ENCODE measurements at places on chromosomes 1 and 21.

DNA sequence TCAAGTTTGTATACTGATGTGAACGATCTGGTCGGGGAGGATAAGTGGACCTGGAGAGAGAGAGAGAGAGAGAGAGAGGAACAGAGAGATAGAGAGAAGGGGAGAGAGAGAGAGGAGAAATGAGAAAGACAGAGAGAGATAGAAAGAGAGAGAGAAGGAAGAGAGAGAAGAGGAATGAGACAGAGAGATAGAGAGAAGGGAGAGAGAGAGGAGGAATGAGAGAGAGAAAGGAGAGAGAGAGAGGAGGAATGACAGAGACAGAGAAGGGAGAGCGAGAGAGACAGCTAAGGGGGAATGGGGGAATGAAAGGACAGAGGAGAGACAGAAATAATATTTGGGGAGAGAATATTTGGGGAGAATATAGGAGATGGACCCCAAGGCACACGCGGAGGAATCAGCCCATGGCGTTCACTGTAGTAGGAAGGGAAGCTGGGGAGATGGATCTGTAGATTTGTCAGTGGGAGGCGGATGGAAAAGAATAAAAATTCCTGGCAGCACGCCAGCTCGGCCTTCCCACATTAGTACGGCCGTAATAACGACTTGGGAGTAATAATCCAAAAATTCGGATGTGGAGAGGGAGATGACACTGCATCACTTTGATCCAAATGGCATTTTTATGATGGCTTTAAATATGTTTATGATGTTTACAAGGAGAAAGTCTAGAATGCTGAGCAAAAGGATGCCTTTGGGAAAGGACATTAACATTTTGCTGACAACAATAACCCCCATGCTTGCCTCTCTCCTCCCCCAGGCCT is 159.8 kb upstream of the KCNJ6 start:
- DNase-seq, result no peak

DNA sequence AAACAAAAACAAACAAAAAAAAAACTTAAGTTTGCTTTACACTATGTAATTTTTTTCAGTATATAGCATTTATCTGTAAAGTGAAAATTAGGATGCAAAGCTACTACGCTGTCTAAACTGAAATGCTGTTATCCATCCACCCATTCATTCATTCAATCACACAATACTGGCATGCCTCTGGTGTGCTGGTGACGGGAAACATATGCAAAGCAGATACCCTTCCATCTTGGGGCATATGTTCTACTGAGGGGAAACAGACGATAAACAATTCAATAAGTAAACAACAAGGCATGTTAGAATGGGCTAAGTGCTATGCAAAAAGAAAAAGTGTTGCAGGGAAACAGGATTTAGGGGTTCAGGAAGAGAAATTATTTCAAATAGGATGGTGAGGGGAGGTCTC is 3.2 kb downstream of the CLSTN1 start:
- no peak for DNase-seq

DNA sequence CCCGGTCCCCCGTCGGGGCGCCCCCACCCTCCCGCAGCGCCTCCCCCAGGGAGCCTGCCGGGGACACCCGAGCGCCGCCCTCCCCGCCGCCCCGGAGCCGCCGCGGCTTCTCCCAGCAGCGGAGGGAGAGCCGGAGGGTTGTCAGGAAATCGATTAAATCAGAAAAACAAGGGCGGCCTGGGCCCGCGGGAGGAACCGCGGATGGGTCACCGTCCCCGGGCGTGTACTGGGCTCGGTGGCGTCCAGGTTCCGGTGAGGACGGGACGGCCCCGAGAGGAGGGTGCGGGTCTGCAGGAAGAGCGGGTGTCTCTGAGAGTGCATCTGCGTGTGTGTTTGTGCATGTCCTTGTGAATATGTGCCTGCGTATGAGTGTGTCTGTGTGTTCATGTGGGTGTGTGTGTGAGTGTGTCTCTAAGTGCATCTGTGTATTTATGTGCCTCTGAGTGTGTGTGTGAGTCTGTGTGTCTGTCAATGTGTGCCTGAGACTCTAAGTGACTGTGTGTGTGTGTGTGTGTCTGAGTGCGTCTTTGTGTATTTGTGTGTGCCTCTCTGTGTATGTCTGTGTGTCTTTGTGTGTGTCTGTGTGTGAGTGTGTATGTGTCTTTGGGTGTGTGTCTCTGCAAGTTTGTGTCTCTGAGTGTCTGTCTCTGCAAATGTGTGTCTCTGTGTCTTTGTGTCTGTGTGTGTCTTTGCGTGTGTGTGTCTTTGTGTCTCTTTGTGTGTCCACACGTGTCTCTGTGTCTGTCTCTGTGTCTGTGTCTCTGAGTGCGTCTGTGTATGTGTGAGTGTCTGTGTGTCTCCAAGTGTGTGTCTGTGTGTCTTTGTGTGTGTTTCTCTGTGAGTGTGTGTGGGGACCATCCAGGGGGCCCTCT is 1.1 kb downstream of the SPSB1 start:
- no peak for DNase-seq

- no peak for DNase-seq
These were observed 731 bp downstream of the TRIM11 start for GRCh38 chr1:228405979-228406228.

DNA sequence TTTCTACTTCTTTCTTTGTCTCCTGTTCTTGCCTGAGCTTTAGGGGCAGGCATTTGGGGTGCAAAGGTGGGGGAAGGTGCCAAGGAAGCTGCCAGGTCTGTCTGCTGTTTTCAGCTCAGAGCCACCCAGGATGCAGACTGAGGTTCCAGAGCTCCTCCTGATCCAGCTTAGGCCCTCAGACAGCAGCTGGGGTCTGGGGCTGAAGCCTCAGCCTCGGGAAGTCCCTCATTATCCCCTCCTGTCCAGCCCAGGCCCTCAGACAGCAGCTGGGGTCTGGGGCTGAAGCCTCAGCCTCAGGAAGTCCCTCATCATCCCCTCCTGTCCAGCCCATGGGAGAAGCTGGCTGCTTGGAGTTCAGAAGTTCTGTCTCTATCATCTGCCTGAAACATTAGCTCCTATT is 257.7 kb upstream of the CSF3R start:
- DNase-seq, result no peak

DNA sequence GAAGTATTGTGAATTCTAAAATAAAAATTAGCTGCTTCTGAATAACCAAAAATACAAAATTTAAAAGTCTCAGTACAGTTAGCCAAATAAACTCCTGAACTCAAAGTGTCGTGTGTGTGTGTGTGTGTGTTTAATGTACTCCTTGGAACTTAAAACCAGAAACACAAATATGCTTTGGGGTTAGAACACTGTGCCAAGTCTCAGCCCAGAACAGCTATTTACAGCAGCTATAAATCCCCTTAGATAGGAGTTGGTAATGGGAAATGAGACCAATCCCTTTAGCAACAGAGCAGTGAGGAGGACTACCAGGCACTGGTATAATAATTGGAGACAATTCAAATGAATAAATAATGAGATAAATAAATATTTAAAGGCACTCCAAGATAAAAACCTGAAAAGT is 83.1 kb downstream of the PATJ start:
- no peak for DNase-seq

GRCh38 chr1:79353224-79353623 is 346.7 kb upstream of the ADGRL4 start:
- DNase-seq, result peak; percentile 15

- DNase-seq, result no peak
These were observed 30.7 kb downstream of the CENPF start for GRCh38 chr1:214633686-214634085.

GRCh38 chr1:93749894-93750301 is 68.3 kb upstream of the BCAR3 start:
- DNase-seq, result no peak

DNA sequence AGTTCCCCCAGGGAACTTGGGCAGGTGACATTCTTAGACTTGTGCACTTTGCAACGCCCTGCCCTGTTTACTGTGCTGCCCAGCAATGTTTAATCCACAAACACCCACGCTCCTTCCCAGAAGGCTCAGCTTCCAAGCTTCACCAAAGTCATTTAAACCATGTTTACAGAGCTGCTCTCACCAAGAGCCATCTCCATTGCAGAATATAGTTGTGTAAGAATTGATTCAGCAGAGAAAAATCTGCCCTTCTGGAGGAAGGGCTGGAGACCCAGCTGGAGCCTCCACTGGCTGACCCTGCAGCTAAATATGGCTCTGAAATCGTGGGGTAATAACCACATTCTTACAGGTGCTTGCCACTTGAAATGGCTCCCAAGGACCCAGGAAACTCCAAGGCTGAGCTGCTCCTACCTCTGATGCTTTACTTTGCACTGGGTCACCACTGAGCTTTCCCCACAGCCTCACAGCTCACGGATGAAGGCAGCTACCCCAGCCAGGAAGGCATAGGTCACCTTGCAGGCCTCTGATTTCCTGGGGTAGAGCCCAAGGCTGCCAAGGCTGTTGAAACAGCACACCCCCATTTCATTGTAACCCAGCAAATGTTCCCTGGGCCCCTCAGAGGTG is 8.7 kb downstream of the CAPN2 start:
- DNase-seq, result no peak

GRCh38 chr1:27959792-27960603 is at the start of gene XKR8:
Gene XKR8 (plus strand): TSS chr1:27959973. CDS start chr1:27960070, 97 bp downstream.
- DNase-seq, result peak; percentile 87

- no peak for DNase-seq
These were observed 39.9 kb downstream of the SPATA46 start for GRCh38 chr1:162336621-162337285.

DNA sequence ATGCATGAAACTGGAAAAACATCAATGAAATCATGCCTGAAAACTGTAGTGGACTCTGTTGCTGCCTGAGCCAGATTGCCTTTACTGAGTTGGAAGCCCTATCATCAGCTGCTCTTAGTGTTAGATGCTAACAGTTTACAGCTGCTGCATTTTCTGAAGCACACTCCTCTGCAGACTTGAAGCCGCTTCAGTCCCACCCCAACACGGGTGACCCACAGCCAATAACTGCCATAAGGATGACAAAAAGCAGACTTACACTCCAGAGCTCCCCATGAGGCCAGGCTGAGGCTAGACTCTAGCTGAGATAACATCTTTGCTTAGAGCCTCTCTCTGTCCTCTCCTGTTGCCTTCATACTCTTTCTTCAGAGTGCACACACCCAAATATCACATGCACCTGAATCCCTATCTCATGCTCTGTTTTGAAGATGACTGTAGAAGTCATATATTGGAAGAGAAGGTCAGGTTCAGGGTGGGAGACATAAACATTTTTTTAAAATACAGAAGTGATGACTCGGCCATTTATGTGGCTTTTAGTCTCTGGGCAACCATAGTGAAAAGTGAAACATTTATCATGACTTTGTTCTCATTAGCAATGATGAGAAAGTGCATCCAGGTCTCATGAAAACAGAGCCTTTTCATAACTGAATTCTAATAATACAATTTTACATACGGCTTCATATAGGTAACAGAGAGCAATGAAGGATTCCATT is 161.0 kb downstream of the KCNK2 start:
- no peak for DNase-seq

DNA sequence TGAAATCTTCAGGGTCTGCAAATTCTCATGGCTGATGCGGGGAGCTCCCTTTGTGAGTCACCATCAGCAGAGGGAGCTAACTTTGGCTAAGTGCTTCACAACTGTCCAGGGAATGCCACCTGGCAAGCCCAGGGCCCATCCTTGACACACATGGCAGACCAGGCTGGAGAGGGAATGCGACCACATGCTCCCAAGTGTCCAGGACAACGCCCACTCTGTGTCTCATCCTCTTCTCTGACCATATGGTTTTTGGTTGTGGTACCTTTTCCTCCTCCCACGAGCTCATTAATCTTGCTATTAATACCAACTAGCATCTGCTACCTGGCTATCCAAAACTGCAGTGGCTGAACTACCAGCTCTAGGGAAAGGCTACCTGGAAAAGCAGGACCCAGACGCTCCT is 37.1 kb upstream of the CLSTN1 start:
- no peak for DNase-seq

DNA sequence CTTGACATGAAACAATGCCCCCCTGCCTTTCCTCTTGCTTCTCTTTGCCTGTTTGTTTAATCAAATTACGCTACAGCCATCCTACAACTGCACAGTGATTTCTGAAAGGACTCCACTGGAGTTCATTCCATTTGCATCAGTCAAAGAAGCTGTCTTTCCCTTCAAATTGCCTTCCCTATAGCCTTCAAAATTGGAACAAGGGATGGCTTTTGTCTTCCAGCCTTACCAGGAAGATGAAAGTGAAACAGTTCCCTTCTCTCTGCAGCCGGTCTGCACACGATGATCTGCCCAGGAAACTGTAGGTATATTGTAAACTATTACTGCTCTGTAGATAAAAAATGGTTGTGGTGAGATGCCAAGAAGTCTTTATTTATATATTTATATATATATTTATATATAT is 65.6 kb upstream of the ETS2 start:
- DNase-seq, result no peak

DNA sequence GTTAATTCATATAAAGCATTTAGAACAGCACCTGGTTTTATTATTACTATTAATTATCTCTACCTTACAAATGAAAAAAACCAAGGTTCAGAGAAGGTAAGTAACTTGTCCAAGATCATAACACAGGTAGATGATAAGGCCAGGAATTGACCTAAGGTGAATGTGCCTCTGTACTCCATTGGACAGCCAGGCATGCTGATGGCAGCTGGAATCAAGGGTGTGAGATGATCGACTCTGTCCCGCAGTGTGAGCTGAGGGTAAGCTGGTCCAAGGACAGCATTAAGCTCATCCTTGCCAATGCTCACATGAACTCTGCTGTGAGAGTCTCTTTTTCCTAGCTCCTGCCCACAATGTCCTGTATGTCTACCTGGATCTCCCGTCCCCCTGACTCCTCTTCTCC is 58.4 kb downstream of the DMAP1 start:
- no peak for DNase-seq

- no peak for DNase-seq
These were observed 54.2 kb upstream of the EPS8L3 start for GRCh38 chr1:109817881-109818270.

- DNase-seq, result no peak
These were observed 284.5 kb downstream of the PTPRU start for GRCh38 chr1:29520571-29521437.

DNA sequence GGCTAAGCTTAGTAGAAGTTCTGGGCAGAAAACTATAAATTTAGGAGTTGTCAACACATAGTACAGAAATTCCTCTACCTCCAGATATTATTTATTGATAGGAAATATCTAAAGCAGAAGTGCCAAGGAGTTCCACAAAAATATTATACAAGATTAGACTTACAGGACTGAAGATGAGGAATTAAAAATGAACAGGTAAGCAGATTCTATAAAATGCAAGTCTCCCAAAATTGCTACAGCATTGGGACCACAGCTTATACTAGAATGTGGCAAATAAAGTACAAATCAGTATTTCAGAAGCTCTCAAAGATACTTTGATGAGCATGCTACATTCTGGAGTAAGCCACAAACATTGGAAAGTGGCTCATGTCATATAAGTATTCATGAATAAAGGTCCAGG is 50.1 kb upstream of the CACYBP start:
- no peak for DNase-seq

All from activated CD4-positive, alpha-beta T cell treated with anti-CD3 and anti-CD28 coated beads, Interleukin-2, Interleukin-6, amounts not matched to agents 100 ng/mL and 50 ng/mL, durations not matched to agents 16 hours and 8 hours (primary cell).